ENCODE measurements at places on chromosomes 7 and 10.

DNA sequence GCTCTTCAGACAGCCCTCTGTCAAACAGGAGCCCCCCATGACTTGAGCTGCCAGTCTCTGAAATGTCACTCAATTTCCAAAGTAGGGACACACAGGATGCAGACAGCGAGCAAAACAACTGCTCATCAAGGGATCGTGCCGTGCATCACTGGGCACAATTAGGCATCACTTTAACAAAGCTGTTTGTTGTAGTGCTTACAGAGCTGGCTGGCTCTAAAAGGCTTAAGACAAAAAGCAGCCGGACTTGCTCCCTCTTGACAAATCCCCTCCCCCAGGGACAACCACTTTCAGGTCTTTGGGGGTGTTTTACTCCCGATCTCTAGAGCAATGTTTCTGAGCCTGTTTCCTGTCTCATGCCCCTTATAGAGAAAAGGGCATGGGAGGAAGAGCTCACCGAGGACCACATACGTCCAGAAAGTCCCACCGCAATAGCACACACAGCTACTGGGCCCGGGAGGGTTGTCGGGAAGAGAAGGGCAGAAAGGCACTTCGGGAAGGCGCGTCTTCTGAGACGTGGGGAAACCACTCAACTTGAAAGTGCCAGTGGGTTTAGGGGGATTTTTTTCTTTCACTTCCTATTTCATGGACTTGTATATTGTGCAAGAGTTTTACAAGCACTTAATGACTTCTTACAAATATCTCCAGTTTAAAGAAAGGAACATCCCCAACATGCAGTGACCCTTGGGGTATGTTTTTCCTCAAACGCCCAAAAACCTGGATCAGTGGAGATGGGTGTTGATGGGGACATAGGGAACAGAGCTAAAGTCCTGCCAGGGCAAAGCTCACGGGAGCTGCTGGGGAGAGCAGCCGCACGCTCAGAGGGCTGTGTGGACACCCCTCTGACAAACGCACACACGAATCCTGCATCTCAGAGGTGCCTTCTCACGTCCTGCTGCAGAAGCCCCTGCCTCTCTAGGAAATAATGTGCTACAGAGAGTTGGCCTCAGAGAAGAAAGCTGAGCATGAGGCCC lies 27.1 kb downstream of the LRRC20 start:
- no peak for DNase-seq

- DNase-seq: no peak
Measured at GRCh38 chr7:143016996-143017395, 9.9 kb downstream of the OR9A2 start.

DNA sequence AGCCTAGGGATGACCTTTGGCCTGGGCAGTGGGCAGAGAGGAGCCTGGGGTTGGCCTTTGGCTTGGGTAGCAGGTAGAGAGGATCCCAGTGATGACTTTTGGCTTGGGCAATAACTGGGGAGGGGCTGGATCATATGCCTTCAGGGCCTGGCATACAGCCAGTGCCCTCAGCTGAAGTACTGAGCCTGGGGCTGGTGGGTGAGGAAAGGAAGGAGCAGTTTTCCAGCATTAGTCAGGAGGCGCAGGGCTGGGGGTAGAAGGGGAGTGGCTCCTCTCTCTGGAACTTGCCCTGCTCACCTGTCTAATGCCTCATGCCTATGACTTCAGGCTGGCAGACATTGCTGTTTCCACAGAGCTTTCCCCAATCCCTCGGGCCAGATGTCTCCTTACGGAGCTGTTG lies 15.2 kb upstream of the COMTD1 start:
- DNase-seq: no peak

DNA sequence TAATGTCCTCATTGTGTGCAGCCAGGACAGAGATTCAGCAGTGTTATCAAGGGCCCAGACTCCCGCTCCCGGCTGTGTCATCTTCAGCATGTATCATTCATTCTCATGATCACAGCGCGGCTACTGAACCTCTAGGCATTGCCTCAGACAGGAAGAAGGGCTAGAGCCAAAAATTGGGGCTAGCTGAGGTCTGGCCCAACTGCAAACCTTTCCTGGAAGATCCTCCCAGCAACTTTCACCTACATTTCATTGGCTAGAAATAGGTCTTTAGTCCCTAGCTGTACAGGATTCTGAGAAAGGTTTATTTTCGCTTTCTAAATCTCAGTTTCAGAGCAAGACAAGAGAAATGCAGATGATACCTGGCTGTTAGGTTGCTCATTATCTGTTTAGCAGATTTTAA lies 81.9 kb downstream of the CREM start:
- no peak for DNase-seq

- no peak for DNase-seq
Measured at GRCh38 chr10:115046686-115047236, 46.4 kb upstream of the ATRNL1 start.

Measured in hippocampal formation (tissue), 2 donors.